ENCODE measurements at places on chromosomes 4 and X. TPM values are rescaled to one million over a fixed set of nuclear protein-coding genes. Genes with fewer than 3 reads are reported as not detected.

GRCh38 chr4:119310826-119311225 is 11.1 kb downstream of the FABP2 start:
- no peak for DNase-seq

- no peak for DNase-seq
These were observed 15.9 kb upstream of the PIM2 start for GRCh38 chrX:48934581-48935300.

GRCh38 chr4:122703868-122704267 is 28.6 kb upstream of the BBS12 start:
- no peak for DNase-seq

GRCh38 chrX:85627363-85627762 is 247.9 kb upstream of the POF1B start:
- no peak for DNase-seq

GRCh38 chrX:3159995-3160720 is 118.9 kb downstream of the ARSF start:
- no peak for DNase-seq

- no peak for DNase-seq
These were observed 44.1 kb downstream of the SMIM20 start for GRCh38 chr4:25958110-25958509.

- DNase-seq: no peak
These were observed 30.5 kb downstream of the STARD8 start for GRCh38 chrX:68677998-68678397.

- DNase-seq: no peak
These were observed 73.9 kb upstream of the C4orf50 start for GRCh38 chr4:6092131-6092530.

DNA sequence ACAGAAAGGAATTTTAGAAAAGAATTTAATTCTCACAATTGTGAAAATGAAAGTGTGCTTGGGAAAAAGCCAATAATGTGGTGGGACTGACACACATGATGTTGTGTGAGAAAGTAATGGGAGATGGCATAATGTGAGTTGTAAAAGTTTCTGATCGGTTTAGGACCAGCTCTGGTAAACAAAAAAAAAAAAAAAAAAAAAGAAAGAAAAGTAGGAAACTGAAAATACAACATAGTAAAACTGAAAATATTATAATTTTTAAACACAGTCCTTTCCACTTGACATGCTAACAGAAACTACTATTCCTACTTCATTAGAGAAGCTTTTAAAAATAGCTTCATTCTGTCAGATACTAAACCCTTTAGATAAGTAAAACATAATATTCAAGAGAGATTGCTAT is 28.2 kb downstream of the RAP1GDS1 start:
- no peak for DNase-seq

- DNase-seq: no peak
These were observed 1.4 kb downstream of the ACOX3 start for GRCh38 chr4:8439168-8439567.

GRCh38 chrX:261919-262352 is 19.2 kb upstream of the PLCXD1 start:
- DNase-seq: no peak

DNA sequence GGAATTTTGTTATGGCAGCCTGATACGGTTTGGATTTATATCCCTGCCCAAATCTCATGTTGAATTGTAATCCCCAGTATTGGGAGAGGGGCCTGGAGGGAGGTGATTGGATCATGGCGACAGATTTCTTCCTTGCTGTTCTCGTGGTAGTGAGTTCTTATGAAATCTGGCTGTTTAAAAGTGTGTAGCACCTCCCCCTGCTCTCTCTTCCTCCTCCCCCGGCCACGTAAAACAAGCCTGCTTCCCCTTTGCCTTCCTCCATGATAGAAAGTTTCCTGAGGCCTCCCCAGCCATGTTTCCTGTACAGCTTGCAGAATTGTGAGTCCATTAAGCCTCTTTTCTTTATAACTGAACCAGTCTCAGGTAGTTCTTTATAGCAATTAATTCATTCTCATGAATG is 37.9 kb downstream of the SUPT20HL2 start:
- DNase-seq: no peak

The TCEAL7 gene
- polyA plus RNA-seq: 30.8 TPM

The GLOD5 gene
- 1.6 TPM for polyA plus RNA-seq

The RHOH gene
- polyA plus RNA-seq: 0.34 TPM
